ENCODE measurements at places on chromosomes 11 and 22.

GRCh38 chr11:15289723-15290122 is 175.0 kb downstream of the INSC start:
- DNase-seq: no peak

GRCh38 chr22:19174106-19175025 is 4.2 kb downstream of the SLC25A1 start:
- DNase-seq: no peak

DNA sequence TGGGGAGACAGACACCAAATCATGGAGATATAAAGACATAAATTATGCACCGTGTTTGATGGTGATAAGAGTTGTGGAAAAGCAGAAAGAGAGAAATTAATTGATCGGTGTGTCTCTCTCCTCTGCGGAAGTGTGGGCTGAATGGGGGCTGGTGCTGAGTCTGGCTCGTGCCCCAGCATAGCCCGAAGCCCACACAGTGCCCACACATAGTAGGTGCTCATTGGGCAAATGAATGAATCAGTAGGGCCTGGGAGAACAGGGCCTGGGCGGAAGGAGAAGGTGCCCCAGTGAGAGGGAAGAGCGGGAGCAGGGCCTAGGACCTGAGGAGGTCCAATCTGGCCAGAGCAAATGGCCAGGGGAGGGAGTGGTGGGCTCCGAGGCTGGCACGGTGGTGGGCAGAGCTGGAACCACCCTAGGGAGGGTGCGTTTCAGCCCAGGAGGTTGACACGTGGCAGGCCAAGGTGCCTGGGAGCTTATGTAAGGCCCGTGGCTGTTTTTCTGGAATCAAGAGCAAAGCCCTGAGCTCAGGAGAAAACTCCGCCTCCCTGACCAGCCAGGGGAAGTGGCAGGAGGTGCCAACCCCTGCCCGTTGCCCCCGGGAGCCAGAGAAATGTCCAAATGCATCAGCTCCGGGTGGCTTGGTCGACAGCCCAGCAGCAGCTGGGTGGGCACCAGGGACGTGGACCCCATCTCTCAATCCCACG is 2.1 kb upstream of the CACNA1I start:
- DNase-seq: no peak

GRCh38 chr11:36023922-36024321 is 80.1 kb downstream of the LDLRAD3 start:
- DNase-seq: no peak

- no peak for DNase-seq
Measured at GRCh38 chr11:64694026-64694755, 28.8 kb downstream of the NRXN2 start.

DNA sequence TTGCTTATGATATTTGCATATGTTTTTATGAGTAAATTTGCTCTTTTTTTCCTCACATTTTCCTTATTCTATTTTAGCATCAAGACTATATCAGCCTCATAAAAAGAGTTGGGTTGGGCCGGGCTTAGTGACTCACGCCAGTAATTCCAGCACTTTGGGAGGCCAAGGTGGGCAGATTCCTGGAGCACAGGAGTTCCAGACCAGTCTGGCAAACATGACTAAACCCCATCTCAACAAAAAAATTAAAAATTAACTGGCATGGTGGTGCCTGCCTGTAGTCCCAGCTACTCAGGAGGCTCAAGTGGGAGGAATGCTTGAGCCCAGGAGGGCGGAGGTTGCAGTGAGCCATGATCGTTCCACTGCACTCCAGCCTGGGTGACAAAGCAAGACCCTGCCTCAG is 148.8 kb upstream of the ANO5 start:
- DNase-seq: no peak

GRCh38 chr11:13335319-13335718 is 57.7 kb downstream of the BMAL1 start:
- DNase-seq: peak; percentile 20

DNA sequence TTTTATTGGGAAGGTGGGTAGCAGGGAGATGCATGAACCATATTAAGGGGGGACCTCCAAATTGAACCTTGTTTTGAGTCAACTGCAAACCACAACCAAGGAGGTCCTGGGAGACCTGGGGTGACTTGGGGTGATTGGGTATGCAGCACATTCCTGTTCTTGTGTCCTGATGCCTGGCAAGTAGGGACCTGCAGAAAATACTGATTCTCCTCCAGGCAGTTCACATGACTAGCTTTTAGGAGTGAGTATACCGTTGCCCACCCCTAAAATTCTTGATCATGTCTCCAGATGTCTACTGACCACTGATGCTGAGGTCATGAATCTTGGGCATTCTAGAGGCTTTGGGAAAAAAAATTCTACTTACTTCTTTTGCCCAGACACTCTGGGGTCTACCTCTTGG is 6.3 kb downstream of the EHF start:
- no peak for DNase-seq

DNA sequence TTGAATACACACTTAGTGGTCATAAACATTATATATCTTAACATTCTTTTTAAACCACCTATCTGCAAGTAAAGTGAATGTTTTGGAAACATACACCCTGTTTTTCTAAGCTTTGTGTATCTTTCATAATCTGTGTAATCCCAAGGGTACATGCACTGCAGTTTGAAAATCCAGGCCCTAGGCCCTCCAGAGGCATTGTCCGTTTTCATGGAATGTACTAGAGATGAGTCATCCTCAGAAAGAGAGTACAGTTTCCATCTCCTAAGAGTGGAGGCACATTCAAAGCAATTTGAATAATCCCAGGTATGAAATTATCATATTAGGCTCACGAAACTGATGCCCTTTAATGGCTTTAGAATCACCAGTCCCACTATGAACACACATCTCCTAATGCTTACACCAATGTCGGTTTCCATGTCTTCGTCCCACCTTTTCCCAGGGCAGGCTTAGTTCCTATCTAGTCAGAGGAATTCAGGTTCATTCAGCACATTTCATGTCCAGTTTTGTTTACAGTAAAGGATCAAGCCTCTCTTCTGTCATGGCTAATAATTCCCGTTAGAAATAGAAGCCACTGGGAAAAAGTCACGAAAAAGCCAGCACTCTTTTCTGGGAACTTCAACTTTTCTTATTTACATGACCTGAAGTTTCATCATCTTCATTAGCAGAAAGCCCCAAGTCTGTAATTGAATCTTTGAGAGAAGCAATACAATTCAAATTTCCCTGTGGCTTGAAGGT is 39.5 kb upstream of the CD44 start:
- DNase-seq: no peak

DNA sequence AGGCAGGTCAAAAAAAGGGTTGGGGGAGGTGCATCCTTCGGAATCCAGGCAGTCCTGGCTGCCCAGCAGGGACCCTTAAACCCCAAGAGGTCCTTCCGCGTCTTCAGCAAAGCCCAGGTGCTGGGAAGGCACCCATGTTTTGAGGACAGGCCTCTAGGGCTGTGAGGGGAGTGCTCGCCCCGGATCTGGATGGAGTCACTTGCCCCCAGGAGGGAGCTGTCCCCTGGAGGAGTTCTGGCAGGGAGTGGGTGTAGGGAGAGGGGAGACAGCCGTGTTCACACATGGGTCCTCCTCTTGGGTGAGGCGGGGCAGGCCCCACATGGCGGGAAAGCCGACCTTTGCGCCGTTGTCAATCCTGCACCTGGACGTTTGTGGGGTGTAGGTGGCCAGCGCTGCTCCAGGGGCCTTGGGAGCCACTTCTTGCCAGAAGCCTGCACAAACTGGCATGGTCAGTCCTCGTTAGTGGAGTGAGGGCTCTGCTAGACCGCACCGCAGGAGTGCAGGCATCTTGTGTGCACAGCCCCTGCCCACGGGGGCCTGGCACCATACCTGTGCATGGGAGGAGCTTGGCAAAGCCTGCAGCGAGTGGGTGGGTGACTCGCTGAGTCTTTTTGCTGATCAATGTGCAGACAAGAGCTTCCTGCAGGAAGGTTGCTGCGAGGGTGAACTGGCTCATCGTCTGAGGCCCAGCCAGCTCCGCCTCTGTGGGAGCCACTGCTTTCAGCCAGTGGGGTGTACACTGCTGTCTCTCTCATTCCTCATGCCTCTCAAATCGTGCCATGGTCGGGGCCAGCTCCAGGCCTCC is 16.0 kb downstream of the PPIL2 start:
- DNase-seq: no peak

DNA sequence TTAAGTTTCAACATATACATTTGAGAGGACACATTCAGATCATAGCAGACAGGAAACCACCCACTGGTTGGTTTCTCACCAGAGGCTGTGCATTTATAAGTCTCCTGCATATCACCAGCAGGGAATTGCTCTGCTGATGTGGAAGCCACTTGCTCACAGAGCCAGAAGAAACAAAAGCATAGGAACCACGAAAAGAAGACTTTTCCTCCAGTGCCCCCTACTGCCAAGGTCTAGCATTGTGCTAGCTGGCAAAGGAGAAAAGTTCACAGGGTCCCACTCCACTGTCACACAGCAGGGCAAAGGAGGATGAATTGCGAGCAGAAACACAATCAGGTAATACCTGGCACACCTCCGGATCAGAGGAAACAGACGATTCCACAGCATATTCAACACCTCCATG is 28.9 kb upstream of the ISX start:
- no peak for DNase-seq

- no peak for DNase-seq
Measured at GRCh38 chr22:17743661-17744411, 30.4 kb downstream of the BID start.

DNA sequence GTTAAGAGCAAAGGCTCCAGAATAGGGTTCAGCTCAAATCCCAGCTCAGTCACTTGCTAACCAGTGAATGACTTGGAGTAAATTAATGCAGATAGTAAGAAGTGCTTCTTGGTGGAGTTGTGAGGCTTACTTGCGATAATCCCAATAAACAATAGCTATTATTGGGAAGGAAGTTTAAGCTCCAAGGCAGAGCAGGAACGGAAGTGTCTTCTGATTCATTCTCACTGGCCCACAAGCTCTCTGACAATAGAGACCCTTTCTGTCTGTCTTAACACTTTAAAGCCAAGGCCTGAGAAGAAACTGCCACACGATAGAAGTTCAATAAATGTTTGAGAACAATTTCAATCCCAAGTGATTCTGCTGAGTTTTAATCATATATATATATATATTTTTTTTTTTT is 155.4 kb downstream of the DBX1 start:
- DNase-seq: no peak

DNA sequence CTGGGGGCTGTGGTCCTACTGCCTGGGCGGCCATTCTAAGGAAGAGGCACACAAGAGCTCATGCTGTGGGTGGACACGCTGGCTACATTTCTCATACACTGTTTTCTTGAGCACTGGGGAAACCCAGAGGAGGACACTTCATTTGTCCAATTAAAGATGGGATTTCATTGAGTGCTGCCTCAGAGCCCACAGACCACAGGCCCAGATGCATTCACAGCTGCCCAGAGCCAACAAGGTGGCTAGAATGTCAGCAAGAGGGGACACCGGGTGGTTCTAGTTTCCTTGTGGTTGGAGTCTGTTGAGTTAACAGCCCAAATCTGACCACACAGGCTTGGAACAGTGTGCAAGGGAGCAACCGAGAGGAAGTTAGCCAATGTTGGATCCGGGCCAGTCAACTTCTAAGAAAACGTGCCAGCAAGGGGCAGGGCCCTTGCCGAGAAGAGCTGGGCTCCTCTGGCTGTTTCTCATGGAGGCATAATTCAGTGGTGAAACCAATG is 35.0 kb upstream of the SORL1 start:
- DNase-seq: peak; percentile 72

DNA sequence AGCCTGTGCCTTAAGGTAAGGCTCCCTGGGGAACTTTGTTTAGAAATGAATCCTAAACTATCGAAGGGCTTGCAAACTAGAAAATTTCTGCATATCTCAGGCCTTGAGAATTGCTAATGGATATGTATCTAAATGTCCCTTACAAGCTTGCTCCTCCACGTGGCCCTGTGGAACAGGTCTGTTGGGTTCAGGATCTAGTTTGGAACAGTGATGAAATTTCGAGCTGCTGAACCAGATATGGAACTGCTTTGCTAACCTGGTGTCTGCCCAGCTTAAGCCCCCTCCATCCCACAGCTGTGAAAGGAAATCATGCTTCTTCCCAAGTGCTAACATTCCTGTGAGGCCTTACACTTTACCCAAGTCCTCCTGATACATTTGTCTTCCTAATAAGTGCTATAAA is 11.6 kb downstream of the SREBF2 start:
- no peak for DNase-seq

GRCh38 chr22:33012833-33013450 is 45.2 kb downstream of the SYN3 start:
- DNase-seq: no peak
